GF-D8 (cell line): ENCODE measurements at places on chromosomes 2 and 18.

DNA sequence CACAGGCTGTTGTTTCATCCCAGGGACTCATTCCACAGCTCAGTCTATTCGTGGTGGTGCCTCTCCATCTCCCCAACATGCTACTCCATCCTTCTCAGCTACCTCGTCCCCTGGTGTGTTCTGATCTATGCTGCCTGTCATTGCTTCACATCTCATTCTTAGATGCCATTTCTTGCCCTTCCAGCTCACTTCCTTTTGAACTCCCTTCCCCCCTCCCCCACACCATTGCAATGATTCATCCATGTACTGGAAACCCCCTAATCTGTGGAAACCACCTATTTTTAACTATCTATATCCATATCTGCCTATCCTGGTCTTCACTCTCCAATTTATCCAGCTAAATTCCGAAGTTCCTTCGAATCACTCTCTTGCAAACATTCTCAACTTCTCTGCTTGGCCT lies 65.7 kb upstream of the PARD3B start:
- DNase-seq = no peak

DNA sequence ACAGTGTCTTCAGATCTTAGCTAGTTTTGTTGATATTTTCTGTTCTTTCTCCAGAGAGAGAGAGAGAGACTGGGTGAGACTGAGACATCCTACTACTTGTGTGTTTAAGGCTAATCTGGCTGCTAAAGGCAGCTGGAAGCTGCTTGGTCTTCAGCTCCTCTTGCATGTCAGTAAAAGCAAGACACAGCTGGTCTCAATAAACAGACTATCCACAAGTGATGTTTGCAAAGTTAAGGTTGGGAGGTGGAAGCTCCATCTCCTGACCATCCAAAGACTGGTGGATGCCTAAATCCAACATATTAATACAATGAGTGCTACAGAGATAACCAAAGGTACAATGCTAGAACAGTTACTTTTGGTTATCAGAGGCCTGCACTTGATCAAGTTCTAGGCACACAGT lies 17.8 kb downstream of the ERFE start:
- DNase-seq = no peak

GRCh38 chr2:145184741-145185651 lies 665.1 kb upstream of the ZEB2 start:
- DNase-seq = no peak

- no peak for DNase-seq
Observed at GRCh38 chr2:20633794-20634506, 16.9 kb downstream of the HS1BP3 start.

GRCh38 chr18:1037776-1038175 lies 133.1 kb downstream of the ADCYAP1 start:
- no peak for DNase-seq

- no peak for DNase-seq
Observed at GRCh38 chr18:79941473-79942119, 9.9 kb downstream of the SLC66A2 start.

GRCh38 chr2:73697606-73698005 lies 39.5 kb downstream of the TPRKB start:
- DNase-seq = no peak

DNA sequence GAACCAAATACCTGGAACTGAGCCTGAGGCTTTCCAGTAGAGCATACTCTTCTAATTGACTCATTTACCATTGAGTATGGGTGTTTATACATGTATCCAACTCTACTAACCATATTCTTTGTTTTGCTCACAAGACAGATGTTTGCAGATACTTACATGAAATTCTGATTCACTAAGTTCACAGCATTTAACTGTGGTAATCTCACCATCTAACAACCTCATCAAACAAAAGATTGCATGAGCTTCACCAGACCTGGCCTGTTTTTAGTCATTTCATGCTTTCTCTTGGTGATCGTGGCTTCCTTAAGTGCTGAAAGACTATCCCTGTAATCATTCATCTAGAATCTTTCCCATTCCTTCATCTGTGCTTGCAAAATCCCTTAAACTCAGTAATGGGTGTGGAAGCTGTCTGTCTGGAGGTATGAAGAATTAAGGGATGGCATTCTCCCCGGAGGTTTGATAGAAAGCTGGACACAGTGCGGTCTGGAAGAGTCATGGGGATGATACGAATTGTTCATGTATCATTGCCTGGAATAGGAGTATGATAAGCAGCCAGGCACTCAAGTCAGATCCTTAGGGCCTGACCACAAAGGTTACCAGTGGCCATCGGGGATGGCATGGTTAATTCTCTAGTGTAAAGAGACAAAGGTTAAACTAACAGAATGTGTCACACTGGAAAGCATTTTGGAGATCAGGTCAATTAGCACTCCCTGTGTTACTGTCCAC lies 42.0 kb upstream of the IL1R1 start:
- DNase-seq = no peak

DNA sequence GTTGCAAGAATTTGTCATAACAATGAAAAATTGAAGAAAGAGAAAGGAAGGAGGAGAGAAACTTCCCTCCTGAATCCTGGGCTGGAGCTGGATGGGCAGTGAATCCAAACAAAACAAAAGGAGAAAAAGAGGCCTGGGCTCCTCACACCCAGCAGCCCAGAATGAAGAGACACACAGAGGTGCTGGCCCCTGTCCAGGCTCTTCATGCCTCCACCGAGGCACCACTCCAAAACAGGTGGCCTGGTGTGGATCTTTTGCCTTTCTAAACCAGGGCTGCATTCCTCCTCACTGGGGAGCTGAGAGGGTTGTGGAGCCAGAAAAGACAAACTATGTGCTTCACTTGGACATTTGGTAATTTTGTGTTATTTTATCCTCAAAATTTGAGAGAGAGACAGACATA lies 76.0 kb downstream of the FAM124B start:
- no peak for DNase-seq

DNA sequence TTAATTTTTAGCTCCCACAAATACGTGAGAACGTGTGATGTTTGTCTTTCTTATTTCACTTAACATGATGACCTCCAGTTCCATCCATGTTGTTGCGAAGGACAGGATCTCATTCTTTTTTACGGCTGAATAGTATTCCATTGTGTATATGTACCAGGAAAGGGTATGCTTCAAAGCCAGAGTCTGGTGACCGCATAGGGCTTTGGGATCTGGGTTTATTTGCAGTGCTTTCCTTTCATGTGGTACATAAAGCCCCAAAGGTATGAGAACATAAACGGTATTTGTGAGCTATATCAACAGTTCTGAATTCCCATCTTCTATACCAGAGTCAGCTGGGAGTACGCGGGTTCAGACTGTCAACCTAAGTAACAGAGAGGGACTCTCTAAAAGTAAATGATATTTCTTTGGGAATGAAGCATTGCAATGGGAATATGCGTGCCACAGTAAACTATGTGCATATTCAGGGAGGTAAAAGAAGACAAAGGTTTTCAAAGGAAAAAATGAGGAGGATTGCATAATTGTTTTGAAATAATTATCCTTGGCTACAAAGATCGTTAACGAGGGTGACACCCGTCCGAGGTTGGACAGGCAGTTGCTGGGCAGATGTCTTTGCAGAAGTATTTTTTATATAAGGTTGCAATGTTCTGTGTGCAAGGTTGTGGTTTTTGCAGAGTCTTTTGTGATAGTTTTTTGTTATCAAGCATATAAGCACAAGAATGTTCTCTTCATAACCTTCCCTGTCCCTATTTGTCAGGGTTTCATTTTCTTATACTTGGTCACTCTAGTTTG lies 24.4 kb downstream of the CRYGD start:
- DNase-seq = peak; percentile 21

DNA sequence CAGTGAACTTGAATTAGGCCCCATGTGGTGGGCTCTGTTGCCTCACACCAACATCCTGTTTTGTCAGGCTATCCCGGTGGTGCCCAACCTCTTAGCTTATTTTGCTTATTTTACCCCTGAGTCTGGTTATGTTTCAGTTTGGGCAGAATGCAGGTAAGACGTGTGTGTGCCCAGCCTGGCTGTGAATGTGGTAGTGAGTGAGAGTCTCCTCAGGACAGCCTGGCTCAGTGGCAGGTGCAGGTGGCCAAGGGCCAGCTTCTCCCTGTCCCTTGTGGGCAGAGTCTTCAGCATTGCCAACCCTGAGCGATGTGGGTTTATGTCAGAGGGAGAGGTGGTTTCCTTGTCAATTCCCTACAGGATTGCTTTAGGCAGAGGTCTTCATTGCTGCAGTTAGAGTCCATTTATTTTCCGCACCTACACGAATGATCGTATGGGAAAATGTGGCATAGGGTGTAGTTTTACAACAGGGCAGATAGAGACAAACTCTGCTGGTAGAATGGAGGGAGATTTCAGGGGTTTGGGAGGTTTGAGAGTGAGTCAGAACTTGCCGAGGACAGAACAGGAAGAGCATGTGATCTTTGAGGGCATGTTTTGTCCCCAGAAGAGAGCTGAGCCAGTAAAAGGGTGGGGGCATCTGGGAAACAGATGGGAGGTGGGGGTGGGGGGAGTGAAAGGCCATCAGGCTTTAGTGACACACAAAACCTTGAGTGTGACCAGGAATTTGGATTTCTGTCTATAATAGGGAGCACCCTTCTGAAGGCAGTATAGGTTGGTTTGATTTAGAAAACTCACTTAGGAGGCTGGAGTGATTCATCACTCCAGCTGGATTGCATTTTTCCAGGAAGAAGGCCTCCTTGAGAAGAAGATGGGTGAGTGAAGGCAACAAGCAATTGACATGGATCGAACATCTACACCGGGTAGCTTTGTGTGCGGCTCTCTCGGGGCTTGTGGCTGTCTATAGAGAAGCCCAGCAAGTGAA lies 156.2 kb upstream of the CELF4 start:
- no peak for DNase-seq
